ENCODE measurements at places on chromosomes 4 and X. TPM values are rescaled to one million over a fixed set of nuclear protein-coding genes. Genes with fewer than 3 reads are reported as not detected.

Gene PDGFC
- total RNA-seq: 103 TPM

Gene PLP1
- total RNA-seq: 0.88 TPM

Gene TMEM271
- not detected for total RNA-seq

Gene CXCL8
- total RNA-seq: 2.2 TPM

Gene POF1B
- total RNA-seq: 0.26 TPM

Gene CT45A1
- total RNA-seq: not detected

Gene CCSER1
- 54.7 TPM for total RNA-seq

Gene IL15
- total RNA-seq: 9.8 TPM

DNA sequence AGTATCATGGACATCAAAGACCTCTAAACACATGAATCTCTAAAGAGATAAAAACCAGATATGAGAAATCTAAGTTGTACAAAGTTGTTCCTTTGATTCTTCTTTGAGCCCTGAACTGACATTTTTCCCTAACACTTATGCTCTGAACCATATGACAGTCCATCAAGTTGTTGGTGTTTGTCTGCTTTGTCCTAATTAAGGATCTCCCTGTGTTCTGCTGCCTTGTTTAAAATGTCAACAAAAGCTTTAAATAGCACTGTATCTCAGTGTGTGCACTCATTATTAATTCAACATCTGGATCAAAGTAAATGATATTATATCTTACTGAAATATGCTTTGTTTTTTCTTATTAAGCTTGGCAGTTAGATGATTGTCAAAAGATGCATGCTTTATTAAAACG is 321.8 kb downstream of the MAPK10 start:
- no peak for DNase-seq

GRCh38 chr4:78520808-78521226 is 30.8 kb upstream of the ANXA3 start:
- DNase-seq: no peak

DNA sequence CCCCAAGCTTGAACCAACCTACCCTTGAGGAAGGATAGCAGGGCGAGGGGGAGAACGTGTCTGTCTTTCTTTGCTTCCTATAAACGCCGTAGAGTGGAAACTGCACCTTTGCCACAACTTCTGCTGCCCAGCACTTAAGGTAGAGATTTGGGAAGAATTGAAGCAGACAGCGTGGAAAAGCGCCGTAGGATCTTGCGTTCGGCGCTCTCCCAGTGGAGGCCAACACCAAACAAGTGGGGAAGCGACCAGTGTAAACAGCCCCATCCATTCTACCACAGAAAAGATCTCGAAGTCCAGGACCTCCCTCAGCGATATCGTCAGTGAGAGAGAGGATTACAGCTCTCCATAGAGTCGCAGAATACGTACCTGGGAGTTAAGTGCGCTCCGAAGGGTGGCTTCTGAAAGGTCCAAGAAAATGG is 3.9 kb upstream of the NKX6-1 start:
- DNase-seq: no peak

DNA sequence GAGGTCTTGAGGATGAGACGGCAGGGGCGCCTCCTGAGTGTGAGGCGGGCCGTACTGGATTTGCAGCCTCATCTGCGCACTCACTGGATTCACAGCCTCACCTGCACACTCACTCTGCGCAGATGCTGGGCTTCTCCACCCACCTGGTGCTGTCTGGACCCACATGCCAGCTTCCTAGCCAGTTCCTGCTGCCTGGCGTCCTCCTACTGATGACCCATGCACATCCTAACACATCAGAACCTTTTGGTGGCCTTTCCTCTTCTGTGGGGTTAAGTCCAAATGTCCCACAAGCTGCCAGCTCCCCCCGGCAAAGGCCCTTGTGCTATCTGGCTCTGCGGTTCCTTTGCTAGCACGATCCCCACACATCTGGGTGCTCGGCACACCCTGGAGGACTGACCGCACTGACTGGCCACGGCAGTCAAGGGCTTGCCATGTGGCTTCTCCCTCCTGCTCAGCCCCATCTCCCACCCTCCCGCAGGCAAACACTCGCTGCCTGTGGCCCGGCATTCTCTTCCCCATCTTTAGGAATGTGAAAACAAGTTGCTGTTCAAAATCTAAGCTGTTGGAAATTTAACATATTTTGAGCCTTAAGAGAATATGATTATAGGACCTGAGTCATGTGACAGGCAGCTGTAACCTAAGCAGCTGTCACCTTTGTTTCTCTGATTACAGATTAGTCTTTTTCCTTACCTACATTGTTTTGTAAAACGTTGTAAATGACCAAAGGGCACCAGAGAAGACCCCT is 39.4 kb upstream of the AFAP1 start:
- no peak for DNase-seq

DNA sequence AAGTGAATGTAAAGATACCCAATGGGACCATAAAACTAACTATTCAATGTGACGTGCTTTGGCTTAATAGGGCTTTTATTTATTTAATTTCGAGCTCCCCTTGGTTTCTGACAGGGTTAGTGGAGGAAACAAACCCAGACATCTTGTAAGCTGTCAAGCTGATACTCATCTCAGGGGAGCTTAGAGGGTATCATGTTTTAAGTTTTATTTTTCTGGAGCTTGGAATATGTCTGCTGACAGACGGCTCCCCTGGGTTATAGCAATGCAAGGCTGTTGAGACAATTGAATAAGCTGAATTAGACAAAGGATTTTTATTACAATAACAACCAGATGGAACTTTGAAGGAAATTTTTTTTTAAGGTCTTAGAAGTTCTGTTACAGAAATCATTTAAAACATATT is 456.5 kb downstream of the IL1RAPL1 start:
- DNase-seq: no peak

DNA sequence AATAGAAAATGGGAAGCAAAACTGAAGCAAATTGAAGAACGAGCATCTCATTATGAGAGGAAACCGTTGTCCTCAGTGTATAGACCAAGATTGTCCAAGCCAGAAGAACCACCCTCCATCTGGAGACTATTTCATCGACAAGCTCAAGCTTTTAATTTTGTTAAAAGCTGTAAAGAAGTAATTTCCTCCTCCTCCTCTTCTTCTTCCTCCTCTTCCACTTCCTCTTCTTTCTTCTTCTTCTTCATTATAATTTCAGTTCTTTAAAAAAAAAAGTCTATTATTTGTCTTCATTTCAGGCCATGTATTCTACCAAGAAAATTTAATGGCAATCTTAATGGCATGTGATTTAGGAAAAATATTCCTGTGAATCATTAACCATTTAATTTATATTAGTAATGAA is 7.6 kb downstream of the PRIMPOL start:
- DNase-seq: no peak

DNA sequence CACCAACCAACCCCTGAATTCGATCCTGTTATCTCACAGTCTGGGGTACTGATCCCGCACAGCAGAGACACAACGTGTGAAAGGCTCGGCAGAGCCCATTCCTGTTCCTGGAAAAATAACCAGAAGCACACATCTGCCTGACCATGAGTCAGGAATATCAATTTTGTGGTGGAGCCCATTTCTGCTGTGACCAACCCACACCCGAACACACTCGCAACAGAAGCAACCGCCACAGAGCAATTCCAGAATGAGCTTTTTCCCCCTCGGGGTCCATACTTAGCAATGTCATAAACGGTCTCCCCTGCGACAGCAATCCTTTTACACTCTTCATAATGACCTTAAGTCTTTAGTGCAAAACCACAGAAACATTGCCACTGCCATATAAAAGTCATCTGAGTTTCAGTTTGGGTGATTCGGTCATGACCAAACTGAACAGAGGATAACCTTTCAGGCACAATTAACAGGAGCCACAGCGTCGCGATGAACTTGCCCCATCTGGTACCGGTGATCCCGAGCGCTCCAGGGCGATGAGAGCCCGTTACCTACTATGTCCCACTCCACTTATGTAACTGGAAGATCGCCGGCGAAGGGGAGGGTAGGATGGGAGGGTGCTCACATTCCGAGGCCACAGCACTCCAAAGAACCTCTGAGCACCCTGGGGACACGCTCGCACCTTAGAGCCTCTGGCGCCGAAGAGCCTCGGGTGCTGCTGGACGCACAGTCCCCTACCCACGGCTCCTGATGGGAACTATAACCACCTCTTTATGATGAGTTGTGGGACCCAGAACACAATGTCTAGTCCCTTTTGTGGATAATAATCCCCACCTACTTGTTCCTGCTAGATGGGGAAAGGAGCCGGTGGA is 1.1 kb downstream of the MECP2 start:
- no peak for DNase-seq

GRCh38 chr4:2867758-2868491 is 24.3 kb downstream of the ADD1 start:
- peak; percentile 29 for DNase-seq

DNA sequence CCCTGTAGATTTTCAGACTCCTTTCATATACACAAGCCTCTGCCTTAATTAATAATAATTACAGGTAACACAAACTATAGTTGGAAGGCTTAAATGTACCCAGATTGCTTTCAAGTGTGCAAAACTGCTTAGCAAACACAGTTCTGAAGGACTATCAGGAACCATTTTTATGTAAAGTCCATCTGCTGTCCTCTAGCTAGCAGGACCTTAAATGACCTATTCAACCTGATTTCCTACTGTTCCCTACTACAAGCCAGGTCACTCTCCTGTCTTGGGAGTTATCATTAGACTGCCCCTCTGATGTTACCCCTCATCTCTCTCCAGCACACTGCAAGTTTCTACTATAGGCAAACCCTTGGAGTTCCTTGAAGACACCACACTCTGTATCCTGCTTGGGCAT is 157.3 kb downstream of the GBA3 start:
- DNase-seq: no peak

DNA sequence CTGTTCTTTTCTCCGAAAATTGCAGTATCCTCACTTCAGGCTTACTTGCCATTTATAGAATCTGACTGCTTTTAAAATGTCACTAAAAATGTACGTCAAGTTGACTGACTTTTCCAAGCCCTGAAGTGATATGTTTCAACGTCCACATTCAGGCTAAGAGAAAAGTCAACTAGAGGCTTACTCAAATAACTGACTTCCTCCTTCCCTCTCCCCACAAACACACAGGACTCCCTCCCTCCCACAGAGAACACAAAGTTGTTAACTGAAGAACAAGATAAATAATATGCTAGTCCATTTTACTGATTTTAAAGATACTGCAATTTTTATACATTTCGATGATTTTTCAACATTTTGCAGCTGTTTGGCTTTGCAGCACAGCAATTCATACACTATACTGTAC is 13.8 kb upstream of the CDKL2 start:
- DNase-seq: no peak

DNA sequence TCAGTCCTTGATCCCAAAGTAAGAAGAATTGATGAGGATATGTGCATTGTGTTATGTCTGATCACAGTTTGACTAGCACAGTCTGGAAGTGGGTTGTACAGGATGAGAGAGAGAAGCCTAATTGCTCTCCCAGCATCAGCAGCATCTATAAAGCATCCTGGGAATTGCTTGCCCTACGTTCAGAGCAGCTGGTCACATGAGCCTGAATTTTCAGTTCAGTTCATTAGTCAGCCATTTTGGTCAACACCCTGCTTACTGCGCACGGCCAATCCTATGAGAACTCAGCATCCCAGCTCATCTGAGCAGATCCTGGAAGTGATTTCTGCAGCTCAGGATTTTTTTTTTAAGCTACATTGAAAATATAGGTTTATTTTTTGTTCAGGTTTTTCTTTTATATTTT is at the start of gene RUFY3:
RUFY3 (plus strand) TSS at position 218 of the 400 bp plus-strand sequence. CDS start 610 bp downstream, outside the sequence.
- peak; percentile 69 for DNase-seq

GRCh38 chrX:151790481-151791160 is 56.1 kb downstream of the CNGA2 start:
- no peak for DNase-seq

- no peak for DNase-seq
Measured at GRCh38 chrX:41970419-41970818, 47.1 kb upstream of the CASK start.

GRCh38 chr4:108350332-108350731 is 181.6 kb upstream of the LEF1 start:
- DNase-seq: no peak

DNA sequence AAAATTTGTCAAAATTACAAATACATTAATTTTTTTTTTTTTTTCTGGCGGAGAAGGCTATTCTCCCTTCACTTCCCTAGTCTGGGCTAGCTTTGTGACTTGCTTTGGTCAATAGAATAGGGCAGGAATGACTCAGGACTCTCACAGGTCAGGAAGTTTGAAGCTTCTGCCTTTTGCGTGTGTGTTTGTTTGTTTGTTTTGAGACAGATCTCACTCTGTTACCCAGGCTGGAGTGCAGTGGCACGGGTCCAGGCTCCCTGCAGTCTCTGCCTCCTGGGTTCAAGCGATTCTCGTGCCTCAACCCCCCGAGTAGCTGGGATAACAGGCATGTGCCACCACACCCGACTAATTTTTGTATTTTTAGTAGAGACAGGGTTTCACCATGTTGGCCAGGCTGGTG is 55.9 kb upstream of the USP9X start:
- DNase-seq: no peak

GRCh38 chrX:104707042-104707441 is 141.0 kb downstream of the IL1RAPL2 start:
- DNase-seq: no peak

DNA sequence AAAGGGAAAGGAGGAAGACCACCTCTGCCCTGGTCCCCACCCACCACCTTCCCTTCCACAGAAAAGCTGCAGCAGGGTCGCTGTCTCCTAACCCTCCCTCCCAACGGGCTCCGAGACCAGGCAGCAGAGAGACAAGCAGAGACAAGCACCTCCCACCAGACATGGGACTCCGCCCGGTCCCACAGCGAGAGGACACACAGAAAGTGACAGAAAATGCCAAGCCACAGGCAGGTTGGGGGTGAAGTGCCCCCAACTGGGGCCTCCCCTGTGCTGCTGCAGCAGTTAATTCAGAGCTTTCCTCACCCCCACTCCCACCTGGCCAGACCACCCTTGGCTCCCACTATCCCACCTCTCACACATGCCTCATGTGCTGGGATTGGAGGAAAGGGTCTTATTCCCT is 64.4 kb upstream of the AFAP1 start:
- DNase-seq: no peak

- DNase-seq: no peak
Measured at GRCh38 chr4:145279122-145279960, 99.0 kb upstream of the OTUD4 start.

DNA sequence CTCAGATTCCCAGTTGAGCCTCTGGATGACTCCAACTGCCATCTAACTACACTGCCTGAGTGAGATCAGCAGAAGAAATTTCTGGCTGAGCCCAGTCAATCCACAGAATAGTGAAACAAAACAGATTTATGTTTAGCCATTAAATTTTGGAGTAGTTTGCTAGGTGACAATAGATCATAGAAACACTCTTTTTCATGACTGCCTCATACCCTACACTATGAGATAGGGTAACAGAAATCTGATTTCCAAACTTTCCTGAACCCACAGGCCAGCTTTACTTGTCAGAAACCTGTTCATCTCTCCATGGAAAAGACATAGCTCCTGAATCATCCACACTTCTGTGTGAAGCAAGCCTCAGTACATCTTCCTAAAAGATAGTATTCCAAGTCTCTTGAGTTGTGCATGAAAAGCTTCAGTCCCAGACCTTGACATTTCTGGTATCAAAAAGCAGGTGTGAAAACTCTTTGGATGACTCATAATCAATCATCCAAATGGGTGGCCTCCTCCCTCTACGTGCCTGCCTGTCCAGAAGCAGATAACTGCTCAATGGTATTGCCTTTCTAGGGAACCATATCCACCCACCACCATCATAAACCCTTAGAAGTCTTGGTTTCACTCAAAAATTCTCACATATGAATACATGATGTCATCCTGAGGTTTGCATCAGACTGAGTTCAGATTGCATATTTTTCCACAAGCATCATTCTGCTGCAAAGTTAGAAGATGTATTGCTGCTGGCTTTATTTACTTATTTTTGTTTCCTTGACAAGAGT is 47.5 kb upstream of the RAP2C start:
- peak; percentile 28 for DNase-seq

GRCh38 chrX:48071064-48071985 is at the start of gene ZNF630:
ZNF630 (minus strand) TSS chrX:48071640; CDS start chrX:48066886, 4,754 bp downstream.
- peak; percentile 70 for DNase-seq

All from uterus (tissue), 4 donors.